A673 (cell line): ENCODE measurements at places on chromosomes 3 and 15.

DNA sequence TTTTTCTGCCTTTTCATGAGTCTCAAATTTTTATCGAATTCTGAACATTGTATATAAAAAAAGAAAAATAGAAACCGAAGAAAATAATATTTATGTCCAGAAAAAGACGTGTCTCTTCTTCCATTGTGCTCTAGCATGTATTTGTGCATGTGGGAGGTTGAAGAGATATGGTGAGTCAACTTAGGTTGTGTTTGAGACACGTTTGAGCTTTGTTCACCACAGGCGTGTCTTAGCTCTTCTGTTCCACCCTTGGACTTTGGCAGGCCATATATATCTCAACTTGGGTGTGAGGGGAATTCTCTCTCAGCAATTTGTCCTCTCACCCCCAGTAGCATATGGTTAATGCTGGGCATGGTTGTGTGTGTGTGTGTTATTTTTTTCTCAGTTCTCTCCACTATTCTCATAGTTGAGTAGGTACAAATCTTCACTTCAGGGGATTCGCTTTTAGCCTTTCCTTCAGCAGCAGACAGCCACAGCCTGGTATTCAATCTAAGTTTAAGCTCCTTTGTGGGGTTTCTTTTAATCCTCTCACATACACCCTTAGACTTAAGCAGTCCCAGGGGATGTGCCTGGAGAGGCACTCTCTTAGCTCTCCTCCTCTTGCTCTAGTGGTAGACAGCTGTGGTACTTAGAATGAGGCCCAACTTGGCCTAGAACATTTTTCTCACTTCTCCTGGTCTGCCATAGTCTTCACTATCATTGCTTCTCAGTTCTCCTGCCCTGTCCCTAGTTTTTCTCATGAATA lies 286.5 kb upstream of the RBMS3 start:
- DNase-seq, result peak; percentile 60

DNA sequence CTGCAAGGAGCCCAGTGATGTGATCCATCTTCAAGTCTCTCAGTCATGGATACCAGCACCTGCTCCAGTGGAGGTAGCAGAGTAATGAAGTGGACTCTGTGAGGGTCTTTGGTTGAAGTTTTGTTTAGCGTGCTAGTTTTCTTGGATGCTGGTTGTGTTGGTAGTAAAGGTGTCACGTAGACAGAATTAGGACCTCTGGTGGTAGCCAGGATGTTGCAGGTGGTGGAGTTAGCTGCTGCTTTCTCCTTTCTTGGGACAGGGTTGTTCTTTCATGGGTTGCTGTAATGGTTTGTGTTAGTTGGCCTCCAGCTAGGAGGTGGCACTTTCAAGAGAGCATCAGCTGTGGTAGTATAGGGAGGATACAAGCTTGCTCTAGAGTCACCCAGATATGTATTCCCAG lies 125.2 kb downstream of the ANXA2 start:
- DNase-seq, result no peak

DNA sequence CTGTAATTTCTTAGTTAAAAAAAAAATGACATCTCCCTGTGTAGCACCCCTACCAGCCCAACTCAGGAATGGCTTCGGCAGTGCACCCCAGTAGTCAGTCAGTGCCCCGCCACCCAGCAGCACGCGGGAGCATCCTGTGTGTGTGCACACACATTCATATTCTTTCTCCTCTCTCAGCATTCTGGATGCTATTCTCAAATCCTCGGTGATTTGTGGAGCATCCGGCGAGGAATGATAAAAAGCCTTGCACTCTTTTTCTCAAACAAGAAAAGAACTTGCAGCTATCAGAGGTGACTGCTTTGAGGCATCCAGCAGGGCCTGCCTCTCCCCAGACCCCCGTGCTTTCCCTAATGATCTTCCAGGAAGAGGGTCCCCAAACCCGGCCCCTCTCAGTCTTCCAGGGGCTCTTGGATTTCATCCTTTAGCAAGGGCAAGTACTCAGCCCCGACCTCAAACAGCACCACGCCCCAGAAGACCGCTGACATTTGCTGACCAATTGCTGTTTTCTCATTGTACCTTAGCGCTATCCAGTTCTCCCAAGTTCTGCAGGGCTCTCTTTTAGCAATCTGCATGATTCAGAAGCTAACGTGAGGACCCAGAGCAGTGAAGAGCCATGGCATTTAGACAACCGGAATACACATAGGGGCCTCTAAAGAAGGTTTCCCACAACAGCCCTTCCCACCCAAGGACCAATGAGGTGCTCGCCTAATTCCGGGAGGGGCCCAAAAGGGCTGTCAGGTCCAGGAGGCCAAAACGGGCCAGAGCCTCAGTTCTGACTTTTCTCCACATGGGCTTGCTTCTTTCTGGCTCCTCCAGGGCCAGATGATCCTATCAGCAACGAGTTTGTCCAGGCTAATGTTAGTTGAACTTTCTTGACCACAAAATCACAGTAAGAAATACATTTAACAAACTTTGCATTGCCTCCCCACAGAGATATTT lies 72.2 kb downstream of the FAM174B start:
- no peak for DNase-seq

GRCh38 chr15:64911311-64912186 lies at the start of gene ANKDD1A:
ANKDD1A (plus strand) TSS chr15:64911902; CDS start chr15:64911931, 29 bp downstream.
- DNase-seq, result peak; percentile 64

DNA sequence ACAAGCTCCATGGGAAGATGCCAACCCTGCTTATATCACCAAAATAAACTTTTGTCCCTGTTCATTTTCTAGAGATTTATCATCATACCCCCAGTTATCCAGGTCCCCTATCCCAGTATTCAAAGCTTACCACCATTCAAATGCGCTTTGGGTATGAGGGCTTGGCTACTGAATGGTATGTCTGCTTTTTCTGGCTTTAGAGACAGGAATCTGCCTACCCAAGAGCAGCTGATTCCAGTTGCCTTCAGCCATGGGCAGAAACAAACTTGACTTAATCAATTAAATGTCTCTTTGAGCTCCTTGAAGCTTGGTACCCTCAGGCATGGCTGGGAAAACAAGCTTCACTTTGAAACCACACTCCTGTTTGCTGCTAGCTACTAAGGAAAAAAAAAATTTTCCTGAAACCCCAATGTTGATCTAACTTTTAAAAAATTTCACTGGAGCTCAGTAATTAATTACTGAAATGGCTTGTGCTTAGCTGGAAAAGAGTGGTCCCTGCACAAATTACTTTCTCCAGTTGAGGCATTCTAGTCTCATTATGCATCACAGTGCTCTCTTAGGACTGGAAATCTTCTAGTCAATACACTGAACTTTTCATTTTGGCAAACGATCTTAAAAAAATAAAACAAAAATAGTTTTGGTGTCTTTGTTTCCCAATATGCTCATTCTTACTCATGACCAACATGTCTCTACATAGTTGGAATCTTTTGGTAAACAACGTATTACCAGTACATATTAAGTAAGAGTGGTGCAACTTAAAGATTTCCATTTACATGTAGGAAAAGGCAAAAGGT lies 242.8 kb downstream of the DTWD1 start:
- no peak for DNase-seq

- no peak for DNase-seq
Measured at GRCh38 chr15:46901001-46901400, 816.3 kb upstream of the SEMA6D start.

- DNase-seq, result peak; percentile 97
Measured at GRCh38 chr15:43329960-43330779, at the start of gene LCMT2. LCMT2 (minus strand) TSS chr15:43330573; CDS start chr15:43330489, 84 bp downstream.

DNA sequence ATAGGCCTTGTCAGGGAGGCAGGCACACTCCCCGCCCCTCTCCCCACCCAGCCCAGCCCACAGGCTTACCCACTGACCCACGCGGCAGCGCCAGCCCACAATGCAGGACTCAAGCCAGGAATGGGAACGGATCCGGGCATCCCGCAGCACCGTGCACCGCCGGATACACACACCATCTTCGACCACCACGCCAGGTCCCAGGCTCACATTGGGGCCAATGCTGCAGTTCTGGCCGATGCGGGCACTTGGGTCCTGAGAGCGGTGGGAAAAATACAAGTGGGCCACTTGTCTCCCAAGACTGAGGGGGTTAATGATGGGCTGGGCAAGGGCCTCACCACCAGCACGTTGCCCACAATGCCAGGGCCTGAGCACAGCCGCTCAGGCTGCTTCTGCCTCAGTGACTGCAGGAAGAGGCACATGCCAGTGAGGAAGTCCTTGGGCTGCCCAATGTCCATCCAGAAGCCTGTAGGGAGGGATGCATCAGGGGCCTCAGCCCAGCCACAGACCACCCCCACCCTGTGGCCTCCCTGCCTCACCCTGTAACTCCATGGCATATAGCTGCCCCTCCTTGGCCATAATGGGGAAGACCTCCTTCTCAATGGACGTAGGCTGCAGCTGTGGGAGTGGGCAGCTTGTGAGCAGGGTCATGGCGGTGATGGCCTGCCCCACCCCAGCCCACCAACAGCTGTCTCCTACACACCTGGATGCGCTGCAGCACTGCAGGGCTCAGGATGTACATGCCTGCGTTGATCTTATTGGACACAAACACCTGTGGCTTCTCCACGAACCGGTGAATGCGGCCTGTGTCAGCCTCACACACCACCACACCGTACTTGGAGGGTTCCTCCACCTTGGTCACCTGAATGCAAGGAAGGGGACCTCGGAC lies 1.6 kb downstream of the GMPPB start:
- DNase-seq, result no peak

DNA sequence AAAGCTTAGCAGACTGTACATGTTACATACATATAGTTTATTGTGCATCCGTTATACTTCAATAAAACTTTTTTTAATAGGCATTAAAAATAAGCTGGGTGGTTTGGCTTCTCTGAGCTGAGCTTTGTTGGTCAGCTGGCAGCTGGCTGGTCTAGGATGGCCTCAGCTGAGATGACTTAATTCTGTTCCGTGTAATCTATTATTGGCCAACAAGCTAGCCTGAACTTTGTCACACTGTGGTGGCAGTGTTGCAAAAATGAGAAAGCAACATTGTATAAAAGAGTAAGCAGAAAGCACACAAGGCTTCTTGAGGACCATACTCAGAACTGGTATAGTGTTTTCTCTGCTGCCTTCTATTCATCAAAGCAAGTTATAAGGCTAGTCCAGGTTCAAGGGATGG lies 45.2 kb downstream of the CGGBP1 start:
- DNase-seq, result no peak

GRCh38 chr15:72231833-72232478 lies 966 bp upstream of the PKM start:
- DNase-seq, result peak; percentile 70

DNA sequence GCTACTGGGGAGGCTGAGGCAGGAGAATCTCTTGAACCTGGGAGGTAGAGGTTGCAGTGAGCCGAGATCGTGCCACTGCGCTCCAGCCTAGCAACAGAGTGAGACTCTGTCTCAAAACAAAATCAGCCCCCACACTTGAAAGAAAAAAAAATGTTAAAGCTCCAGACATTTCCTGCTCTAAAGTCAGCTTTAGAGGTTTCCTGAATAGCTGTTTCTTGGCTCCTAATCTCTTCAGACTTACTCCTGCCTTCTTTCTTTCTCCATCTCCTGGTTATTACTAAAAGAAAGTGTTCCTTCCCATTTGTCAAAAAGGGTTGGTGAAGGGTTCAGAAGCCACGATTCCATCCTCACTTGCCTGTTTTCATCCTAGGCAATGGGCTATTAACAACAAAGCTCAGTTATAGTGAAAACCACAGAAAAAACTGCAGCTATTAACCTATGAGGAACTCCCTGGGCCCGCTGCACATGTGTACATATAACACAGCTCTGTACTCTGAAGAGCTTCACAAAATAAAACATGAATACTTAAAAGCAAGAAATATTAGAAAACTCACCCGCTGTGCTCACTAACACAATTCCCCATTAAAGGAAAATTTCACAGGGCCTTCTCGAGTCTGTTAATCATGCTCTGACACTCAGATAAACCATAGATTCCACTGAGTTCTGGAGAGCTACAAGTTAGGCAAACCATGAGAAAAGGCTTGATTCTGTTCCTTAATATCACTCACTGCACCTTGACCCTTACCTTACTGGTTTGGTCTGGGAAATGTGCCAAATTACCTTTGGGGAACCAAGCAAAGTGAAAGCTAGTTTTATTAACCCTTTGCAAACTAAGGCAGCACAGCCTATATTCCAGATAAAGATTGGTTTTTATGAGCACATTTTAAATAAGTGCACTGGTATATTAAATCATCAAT lies 89.9 kb upstream of the TSPAN3 start:
- DNase-seq, result no peak

DNA sequence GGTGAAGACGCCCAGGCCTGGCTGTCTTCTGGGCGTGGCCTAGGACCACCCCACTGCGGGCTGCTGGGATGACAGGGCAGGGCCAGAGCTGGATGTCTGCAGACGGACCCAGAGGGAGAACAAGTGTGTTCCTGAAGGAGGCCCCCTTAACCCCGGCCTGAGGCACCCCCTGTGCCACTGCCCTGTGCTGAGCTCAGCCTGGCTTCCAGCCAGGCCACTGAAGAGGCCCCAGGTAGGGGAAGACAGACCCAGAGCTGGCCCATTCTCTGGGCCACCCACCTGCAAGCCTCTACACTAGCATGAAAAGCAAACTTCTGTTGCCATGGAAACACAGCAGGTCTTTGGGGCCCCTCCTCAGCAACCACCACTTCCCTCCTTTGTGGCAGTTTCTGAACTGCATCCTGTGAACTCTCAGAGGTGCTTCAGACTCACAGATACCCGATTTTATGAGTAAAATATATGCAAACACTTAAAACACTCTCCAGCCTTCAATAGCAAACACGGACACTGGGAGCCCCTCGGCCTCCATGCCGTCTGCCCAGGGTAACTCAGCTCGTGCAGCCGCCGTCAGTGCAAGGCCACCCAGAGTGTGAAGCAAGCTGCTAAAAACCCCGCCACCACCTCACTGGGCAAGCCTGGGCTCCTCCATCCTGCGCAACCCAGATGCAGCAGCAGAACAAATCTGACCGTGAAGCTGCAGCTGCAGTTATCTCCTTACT lies 42.5 kb downstream of the CMTM6 start:
- DNase-seq, result no peak

DNA sequence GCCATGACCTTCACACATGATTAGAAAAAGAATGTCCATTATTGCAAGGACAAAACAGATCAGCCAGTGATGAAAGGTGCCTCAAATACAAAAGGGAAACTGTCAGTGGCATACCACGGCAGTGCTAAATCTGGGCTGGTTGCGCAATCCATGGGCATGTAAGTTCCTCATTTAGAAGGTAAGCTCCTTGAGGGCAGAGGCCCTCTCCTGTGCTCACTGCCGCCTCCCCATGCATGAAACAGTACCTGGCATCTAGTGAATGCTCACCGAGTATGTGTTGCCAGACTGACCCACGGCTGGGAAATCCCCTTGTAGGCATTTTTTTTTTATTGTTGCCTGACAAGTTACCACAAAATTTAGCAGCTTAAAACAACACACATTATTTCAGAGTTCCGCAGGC lies 312.1 kb upstream of the CHRM5 start:
- no peak for DNase-seq

DNA sequence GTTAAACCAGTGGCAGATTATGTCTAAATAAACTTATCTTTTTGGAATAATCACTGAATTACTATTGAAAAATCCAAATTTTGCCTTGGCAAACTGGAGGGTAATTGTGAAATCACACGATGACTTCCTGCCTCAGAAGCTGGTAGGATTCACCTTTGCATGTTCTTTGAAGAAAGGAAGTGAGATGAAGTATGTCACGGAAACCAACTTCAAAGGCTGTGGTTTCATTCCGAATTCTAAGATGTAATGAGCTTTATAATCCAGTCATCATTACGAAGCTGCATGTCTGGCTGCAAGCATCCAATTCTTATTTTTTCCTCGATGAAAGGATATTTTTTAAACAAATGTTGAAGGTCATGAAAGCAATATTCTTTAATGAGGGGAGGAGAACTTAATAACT lies 15.0 kb upstream of the ZBED2 start:
- no peak for DNase-seq
